Smooth muscle cell of the coronary artery (primary cell): ENCODE measurements at places on chromosomes 6 and 20. TPM values are rescaled to one million over a fixed set of nuclear protein-coding genes. Genes with fewer than 3 reads are reported as not detected.

Gene POLH
- total RNA-seq: 15.7 and 22.0 TPM in 2 replicates

Gene ELOVL4
- total RNA-seq: 2.5 and 3.1 TPM in 2 replicates

Gene UNC93A
- total RNA-seq: not detected in 2 replicates

Gene TINAG
- not detected in 2 replicates for total RNA-seq

Gene PPP1R16B
- total RNA-seq: 0.12 and 0.23 TPM in 2 replicates

Gene ABRACL
- 16.6 and 48.0 TPM in 2 replicates for total RNA-seq

Gene NOX3
- total RNA-seq: not detected in 2 replicates
